LoVo (cell line): ENCODE measurements at places on chromosomes 5 and 9.

GRCh38 chr9:75712700-75713099 lies 177.8 kb upstream of the PCSK5 start:
- no peak for DNase-seq

DNA sequence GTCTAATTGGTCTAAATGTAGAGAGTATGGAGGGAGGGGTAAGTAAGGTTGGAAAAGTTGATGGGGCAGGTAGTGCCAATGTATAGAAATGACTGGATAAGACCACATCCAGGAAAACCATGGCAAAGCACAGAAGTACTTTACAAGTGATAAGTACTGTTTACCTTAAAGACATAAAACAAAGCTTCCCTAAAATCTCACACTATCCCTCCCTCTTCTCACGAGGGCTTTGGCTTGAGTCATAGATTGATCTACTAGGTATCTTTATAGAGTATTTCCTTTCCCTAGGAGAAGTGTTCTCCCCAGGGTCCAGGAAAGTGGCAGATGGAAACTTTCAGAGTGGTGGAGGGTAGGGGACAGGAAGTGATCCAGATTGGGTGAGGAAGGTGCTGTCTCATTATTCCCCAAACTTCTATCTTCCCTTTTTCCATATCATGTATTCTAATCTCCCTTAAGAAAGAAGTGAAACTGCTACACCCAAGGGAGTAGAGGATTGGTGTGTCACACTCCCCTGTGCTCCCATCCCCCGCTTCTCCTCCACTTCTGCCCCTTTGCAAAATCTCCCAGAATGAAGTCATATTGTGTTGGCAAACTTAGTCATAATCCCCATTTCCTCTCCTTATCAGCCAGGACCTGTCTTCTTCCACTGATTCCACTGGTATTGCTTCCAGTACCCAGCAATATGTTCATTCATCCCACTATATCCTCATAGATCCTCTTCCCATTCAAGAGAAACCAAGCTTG lies 14.6 kb downstream of the IL33 start:
- no peak for DNase-seq

DNA sequence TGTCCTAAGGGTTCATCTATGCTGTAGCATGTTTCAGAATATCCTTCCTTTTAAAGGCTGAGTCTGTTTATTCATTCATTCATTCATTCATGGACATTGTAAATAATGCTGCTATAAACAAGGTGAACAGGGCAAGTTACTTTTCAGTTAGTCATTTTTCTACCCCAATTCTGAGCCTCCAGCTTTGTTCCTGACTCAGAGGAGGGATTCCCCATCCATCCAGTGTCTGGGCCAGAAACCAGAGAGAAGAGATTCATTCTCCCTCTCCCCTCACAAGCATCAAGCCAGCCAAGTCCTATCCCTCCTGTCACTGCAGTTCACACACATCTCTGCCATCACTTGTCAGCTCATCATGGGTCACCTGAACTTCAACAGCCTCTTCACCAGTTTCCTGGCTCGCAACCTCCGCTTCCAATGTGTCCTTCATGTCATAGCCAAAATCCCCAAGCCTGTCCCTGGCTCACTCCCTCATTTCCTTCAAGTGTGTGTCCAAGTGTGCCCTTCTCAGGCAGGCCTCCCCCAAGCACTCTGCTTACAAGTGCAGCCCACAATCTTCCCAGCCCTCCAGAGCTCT lies 203.0 kb downstream of the TTLL11 start:
- DNase-seq, result no peak

GRCh38 chr9:4389755-4390154 lies 89.9 kb upstream of the GLIS3 start:
- DNase-seq, result no peak

DNA sequence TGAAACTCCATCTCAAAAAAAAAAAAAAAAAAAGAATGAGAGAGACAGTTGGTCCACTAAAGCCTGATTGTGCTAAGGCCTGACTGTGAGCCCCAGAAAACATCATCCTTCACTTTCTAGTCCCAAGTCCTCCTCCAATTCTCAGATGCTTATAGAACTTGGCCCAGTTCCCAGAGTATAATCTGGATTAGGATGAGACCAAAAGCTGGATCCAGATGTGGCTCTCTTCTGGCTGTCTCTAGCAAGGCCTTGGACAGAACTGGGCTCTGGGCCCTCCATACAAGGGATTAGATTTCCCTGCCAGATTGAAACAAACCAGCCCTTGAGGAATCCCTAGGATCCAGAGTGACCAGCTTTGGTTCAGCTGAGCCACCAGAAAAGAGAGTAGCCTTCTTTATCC lies 98.4 kb upstream of the ZNF366 start:
- no peak for DNase-seq

- no peak for DNase-seq
Observed at GRCh38 chr9:98031169-98031568, 25.4 kb upstream of the NANS start.

GRCh38 chr5:157917899-157918809 lies 59.2 kb upstream of the CLINT1 start:
- DNase-seq, result peak; percentile 73

GRCh38 chr9:73234008-73234360 lies 82.3 kb downstream of the ANXA1 start:
- DNase-seq, result no peak
